Fibroblast of pulmonary artery (primary cell): ENCODE measurements at places on chromosomes 11 and 22.

DNA sequence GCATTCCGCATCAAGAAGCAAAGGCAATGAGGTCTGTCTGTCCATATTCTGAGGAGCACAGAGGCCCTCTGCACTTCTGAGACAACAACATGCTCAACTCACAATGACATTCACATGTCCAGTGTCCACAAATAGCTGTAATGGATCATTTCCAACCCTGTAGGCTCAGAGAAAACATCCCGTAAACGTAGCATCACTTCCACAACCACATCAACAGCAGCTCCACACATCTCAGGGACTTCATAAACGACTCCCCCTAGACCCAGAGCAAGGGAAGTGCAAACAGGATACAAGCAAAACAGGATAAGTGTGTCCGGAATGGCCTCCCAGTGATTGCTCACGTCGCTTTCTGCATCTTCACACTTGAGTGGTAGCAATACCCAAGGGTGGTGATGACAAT lies 100.2 kb downstream of the SYN3 start:
- DNase-seq: peak; percentile 8

GRCh38 chr22:22076361-22076760 lies 93.8 kb upstream of the TOP3B start:
- DNase-seq: no peak

DNA sequence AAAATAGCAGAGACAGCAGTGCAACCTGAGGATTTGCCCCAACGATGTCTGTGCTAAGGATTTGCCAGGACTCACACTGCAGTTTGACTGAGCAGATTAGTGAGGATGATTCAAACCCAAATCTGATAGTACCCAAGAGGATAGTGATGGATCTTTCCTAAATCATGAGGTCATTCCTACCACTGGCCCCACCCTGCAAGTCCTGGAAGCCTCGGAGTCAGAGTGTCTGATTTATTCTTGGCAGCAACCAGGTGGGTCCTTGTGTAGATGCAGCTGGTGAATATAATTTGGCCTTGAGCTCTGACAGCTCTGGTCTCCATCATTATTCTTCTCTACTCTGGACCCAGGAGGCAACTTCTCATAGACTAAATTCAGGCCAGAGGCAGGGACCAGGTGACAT lies 179.3 kb upstream of the RAG2 start:
- no peak for DNase-seq

GRCh38 chr11:36405585-36406367 lies 104.3 kb downstream of the TRAF6 start:
- peak; percentile 58 for DNase-seq

GRCh38 chr11:36095716-36096115 lies 151.9 kb downstream of the LDLRAD3 start:
- DNase-seq: no peak

DNA sequence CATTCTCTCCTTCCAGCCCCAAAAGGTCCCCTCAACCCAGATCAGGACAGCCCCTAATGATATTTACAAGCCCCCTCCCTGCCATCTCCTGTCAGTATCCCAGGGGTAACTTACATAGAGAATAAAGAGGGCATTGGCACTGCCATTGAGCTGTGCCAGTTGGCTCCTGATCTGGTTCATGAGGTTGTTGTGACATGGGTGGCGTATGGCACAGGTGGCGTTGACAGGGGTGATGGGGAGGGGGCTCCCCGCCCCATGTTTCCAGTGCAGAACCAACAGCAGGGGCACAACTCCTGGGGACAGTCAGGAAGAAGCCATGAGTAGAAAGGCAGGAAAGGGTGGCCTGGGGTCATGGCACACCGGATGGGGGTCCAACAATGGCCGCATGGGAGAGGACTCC lies 1.9 kb downstream of the LIF start:
- DNase-seq: no peak

GRCh38 chr11:28679795-28680468 lies 571.7 kb downstream of the METTL15 start:
- DNase-seq: peak; percentile 65

- no peak for DNase-seq
Observed at GRCh38 chr11:37896016-37896415, 1298.0 kb upstream of the RAG2 start.

DNA sequence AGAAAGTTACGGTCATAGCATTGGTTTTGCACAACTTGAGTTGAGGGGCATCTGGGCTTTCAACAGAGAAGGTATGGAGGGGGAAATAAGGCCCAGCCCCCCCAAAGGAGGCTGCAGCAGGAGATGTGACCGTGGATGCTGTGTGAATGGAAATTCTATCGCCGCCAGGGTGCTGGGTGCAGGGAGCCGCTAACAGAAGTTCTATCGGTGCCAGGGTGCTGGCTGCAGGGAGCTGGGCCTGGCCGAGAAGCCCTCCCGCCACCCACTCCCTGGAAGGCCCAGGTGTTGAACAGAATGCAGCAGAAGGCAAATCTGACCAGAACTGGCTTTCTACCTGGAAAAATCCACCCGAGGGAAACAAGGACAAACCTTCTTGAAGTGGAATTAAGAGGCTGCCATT lies 115.0 kb downstream of the SHANK2 start:
- DNase-seq: no peak

DNA sequence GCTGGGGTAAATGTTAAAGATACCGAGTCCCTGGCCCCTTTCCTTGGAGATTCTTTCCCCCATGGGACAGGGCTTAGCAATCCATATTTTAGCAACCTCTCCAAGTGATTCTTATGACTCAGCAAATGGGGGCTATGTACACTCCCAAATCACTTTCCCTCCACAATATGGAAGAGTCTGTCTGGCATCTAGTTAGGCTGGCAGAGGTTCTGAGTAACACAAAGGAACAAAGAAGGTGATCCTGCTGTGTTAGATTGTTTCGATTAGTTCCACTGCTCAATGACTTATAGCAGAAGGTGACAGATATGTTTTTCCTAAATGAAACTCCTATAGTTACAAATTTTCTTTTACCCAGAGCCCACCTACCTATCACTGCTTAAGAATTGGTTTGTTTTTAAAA lies 154.0 kb upstream of the SYT13 start:
- DNase-seq: no peak

DNA sequence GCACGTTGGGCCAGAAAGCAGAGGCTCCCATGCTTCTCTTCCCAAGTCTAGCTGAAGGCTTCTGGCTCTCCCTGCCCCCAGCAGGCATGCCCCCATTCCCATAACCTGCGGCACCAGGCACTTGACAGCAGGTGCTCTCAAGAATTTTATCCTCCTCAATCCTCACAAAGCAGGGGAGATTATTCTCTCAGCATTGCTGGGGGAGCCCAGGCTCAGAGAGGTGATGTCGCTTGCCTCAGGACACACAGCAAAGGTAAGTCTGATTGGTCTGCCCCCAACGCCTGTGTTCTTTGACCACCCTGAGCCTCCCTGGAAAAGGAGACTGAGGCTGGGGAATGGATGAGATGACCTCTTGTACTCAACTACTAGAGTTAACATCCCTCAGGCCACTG lies 4.8 kb downstream of the TST start:
- no peak for DNase-seq

DNA sequence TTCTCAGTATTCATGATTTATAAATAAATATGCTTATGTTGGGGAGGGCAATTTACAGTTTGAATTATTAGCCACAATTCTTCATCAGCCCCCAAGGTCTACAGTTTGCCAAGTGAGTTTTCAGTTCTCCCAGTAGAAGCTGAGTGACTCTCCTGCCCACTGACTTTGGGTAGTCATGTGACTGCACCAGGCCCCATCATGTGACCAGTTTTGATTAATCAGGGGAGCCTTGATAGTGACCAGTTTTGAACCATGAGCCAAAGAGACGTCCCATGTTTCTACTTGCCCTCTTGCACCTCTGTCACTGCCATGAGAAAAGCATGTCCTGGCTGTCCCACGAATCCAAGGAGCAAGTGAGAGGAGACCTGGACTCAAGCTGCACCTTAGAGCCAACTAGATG lies 32.5 kb downstream of the SYN3 start:
- no peak for DNase-seq

DNA sequence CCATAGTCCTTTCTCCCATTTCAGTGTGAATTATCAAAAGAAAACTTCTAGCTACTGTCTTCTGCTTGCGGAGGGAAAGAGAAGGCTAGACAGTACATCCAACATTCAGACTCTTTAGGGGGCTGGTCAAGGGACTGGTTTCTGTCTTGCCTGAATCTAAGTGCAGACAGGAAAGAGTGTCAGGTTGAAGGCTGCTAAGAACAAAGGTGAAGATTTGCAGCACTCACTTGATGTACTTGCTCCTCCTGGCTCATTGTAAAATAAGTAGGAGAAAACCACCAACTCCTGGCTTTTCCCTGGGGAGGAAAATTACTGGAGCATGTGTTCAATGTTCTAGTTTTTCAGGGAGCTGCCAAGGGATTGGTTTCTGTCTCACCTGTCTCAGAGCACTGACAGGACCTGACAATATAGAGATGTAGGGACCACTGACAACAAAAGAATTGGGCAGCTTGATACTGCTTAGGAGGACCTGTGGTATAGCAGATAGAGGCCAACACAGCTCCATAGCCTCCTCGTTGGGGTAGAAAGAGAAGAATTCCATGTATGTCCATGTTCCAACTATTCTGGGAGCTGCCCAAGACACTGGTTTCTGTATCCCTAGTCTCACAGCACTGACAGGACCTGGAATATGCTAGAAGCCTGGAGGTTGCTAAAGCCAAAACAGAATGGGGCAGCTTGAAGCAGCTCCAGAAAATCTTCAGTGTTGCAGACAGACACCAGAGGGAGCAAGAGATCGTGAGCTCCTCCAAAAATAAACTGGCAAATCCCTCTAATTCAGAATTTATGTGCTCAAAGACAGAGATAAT lies 39.7 kb upstream of the MMP12 start:
- DNase-seq: peak; percentile 67

- DNase-seq: peak; percentile 10
Observed at GRCh38 chr11:38718049-38718448, 2120.0 kb upstream of the RAG2 start.

GRCh38 chr11:108307751-108308150 lies 84.9 kb downstream of the ATM start:
- no peak for DNase-seq

DNA sequence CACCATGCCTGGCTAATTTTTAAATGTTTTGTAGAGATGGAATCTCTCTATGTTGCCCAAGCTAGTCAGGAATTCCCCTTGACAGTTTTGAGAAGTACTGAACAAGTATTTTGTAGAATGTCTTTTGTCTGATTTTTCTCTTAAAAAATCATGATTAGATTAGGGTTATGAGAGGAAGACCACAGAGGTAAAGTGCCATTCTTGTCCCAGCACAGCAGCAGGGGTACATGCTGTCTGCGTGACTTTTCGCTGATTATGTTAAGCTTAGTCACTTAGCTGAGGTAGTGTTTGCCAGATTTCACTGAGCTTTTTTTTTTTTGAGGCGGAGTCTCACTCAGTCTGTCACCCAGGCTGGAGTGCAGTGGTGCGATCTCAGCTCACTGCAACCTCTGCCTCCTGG lies 13.6 kb upstream of the NUP160 start:
- DNase-seq: peak; percentile 70

GRCh38 chr11:3003396-3004231 lies 11.5 kb upstream of the NAP1L4 start:
- no peak for DNase-seq

DNA sequence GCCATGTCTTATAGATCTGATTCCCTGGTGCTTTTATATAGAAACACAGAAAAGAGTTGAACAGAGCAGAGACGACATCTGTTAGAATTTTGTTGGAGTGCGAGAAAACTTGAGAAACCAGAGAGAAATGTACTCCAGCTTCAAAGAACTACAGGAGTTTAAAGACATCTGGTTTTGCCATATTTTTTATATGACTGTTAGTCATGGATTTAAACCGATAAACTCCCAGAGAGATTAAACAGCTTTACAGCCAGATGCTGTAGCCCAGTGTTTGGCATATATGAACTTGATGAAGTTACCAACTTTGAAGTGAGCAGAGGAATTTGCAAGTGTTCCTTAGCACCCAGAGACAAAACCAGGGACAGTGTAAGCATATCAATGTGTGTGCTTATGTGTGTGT lies 1083.1 kb downstream of the LRRC4C start:
- DNase-seq: no peak

DNA sequence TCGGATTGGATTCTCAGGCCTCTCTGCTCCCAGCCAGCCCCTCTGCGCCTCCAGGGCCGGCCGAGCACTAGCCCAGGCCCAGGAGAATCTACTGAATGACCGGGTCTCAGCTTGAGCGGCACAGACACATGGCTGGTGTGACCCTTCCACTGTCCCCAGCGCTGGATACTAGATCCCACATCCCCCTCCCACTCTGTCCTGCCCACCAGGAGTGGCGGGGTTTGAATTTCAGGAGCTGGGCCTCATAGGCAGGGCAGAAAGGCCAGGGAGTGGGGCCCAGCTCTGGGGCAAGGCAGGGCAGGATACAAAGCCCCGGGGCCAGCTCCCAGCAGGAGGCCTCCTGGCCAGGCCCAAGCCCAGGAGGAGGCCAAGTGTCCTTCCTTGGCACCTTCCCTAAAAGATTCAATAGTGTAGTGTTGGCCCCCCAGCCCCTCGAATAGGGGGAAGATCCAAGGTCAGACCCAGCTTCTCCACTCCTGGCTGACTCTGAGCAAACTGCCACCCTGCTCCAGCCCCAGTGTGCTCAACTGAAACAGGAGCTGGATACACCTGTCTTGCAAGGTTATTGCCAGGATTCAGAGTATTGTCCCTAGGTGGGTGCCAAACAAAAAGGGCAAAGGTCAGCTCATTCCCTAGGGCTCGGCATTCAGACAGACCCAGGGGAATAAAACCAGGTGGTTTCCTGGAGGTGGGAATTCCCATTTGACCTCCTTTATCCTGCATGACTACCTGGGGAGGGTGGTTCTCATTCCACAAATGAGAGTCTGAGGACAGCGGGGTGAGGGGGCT lies 22.5 kb upstream of the TCF20 start:
- no peak for DNase-seq

DNA sequence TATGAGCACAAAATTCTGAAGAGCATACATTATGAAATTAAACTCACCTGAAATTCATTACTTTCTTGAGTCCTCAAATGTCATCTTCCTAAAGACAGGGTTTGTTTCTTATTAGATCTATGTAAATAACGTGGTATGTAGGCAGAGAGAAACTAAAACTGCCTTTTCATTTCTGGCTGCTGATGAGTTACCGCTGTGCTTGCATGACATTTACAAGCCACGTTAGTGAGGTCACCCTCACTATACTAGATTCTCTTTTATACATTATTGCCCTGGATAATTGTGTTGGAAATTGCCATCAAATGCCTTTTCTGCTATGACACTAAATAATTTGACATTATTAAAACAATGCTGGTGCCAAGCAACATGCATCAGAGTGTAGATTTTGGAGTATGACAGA lies 748.3 kb upstream of the ANO3 start:
- DNase-seq: no peak

DNA sequence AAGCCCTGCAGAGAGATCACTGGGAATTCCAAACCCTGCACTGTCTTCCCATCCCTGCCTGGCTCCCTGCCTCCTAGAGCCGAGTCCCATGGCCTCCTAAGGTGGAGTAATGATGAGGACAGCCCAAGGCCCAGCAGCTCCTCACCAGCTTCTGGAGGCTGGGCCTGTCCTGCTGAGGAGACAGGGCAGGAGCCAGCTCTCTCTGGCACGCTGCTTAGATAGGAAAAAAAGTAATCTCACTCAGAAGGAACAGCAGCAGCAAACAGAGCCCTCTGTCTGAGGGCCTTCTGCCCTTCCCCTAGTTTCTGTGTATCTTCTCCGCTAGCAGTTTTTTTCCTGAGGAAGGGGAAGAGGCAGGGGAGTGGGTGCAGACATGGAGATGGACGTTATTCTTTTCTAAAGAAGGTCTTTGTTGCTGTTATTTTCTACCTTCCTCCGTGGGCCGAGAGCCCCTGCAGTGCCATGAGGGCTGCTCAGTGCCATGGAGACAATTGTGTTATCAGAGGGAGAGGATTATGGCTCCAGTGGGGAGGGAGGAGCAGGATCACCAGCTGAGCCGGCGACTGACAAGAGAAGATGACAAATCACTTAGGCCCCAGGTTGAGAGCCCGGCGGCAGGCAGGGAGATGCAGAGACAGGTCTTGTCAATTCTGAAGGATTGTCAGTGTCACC lies 315.3 kb downstream of the BUD13 start:
- DNase-seq: no peak
